Cortex of kidney (tissue), 1 donor: ENCODE measurements at places on chromosomes 5 and 9.

GRCh38 chr5:10527281-10527950, 36.5 kb upstream of the ANKRD33B start:
- DNase-seq = no peak

DNA sequence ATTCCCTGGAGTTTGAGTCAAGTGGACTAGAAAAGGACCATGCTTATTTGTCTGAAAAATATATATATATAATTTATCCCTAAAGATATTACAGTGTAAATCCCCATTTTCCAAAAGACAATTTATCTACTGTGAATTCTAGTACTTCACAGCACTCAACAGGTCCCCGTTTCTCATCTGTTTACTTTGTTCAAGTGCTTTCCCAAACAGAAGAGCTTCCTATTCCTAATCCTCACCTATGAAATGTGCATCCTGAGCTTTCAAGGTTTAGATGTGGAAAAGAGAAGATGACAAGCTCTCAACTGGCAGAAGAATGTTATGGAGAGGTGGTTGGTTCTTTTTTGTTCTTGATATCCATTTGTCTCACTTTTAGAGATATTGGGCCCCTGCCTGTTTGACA, 401.6 kb upstream of the ZNF608 start:
- DNase-seq = no peak

- no peak for DNase-seq
These were observed 1.0 kb downstream of the KLF9 start for GRCh38 chr9:70413464-70413798.

DNA sequence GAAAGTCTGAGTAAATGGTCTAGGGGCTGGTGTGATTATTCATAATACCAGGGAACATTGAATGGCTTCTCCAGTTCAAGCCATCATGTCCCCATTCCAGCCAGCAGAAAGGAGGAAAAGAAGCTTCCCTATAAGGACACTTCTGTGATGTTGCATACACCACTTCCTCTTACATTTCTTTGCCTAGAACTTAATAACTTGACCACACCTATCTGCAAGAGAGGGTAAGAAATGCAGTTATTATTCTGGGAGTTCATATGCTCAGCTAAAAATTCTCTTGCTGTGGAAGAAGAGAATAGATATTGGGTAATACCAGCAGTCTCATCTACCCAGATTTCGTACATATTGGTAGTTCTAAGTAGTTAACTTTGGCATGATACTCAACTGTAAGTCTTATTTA, 166.1 kb downstream of the SLC28A3 start:
- no peak for DNase-seq

- DNase-seq = no peak
These were observed 2118.9 kb downstream of the MAT2B start for GRCh38 chr5:165624166-165624946.

DNA sequence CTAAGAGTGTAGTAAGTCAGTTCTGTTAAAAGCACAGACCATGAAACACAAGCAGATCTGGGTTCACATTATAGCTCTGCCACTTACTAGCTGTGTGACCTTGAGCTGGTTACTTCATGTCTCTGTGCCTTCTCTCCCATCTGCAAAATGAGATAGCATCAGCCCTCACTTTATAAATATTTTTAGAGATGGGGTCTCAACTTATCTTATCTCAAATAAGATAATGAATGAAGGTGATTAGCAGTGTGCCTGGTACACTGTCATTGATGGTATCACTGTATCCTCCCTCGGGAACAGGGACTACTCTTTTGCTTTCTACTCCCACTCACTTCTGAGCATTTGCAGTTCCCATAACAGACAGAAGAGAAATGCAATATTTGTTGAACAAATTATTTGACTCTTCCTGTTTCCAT, 52.4 kb downstream of the GALNT10 start:
- DNase-seq = no peak

GRCh38 chr9:86413971-86414880, 60.0 kb upstream of the TUT7 start:
- no peak for DNase-seq

GRCh38 chr5:180865981-180866695, 5.1 kb upstream of the ZFP62 start:
- DNase-seq = no peak

DNA sequence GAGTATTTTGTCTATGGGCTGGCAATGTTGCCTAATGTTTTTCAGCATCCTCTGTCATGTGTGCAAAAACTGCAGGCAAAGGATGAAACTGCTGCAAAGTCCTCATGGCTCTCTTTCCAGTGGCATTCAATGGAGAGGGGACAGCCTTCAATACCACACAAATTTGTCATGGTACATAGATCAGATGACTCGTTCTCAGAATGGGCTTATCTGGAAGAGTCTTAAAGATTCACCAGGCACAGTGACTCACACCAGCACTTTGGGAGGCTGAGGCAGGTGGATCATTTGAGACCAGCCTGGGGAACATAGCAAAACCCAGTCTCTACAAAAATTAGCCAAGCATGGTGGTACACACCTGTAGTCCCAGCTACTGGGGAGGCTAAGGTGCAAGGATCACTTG, 5.3 kb downstream of the CDKN2AIPNL start:
- DNase-seq = no peak

GRCh38 chr5:145980718-145981117, 44.3 kb downstream of the SH3RF2 start:
- no peak for DNase-seq

DNA sequence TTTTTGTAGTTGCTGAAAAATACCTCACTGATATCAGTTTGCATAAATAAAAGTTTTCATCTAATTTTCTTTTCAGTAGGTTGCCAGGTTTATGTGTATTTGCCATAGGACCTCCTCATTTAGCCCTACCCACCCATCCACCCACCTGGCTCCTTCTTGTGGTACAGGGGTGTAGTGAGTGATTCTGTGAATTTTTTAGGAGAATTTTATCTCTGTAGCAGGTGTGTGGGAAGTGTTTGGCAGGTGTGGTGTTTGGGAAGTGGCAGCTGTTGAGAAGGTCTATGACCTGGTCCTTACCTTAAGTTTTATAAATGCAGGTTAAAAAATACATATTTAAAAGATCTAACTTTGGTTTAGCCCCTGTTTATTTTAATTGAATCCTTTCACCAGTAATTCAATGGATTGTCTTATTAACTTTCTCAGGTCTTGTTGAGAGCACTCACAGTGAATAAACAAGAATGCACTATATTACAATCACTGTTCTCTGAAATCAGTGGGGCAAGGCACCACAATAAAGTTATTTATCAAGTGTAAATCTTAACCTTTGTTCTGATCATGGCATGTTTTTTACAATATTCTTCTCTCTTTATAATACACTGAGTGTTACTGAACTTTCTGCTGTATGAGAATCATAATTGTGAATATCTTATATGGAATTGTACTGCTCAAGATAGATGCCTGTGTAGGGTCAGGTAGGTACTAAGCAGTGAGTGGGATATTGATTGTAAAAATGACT, 189.1 kb downstream of the WDR70 start:
- DNase-seq = no peak

DNA sequence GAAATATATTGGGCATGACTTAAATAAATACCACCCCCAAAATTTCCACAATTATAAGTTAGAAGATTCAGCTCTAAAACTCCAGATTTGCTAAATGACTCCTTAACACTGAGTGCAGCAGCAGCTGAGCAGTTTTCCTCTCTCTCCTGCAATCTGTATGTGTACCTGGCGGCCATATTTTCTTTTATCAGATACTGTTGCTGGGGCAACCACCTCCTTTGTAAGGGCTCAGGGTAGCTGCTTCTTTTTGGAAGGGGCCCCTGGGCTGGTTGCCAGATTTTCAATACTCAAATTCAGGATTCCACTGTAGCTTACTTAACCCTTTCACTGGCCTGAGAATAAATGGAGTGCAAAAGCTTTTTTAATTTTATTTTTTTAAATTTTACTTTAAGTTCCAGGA, 197.0 kb downstream of the TAF11L14 start:
- DNase-seq = no peak

DNA sequence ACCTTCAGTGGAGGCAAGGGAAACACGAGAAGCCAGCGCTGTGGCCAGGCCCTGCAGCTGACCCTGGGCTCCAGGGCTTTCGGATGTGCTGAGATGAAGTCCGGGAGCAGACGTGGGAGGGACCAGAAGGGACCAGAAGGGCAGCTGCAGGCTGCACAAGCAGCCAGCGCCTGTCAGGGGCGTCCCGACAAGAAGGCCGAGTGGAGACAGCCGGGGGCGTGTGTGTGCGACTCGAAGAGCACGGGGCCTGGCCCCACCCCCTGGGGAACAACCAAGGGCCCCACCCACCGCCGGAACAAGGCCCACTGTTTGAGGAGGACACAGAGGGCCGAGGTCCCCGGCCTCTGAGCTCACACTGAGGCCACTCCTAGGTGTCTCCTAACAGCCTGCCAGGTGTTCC, 31.4 kb downstream of the SLC12A7 start:
- DNase-seq = no peak

GRCh38 chr9:128940271-128940921, 7.0 kb downstream of the DOLK start:
- no peak for DNase-seq

GRCh38 chr5:154207204-154207603, 16.7 kb downstream of the GALNT10 start:
- no peak for DNase-seq

- no peak for DNase-seq
These were observed 32.5 kb downstream of the FAM240B start for GRCh38 chr9:38687389-38687842.

- no peak for DNase-seq
These were observed 7.9 kb downstream of the SNCAIP start for GRCh38 chr5:122319897-122320296.

DNA sequence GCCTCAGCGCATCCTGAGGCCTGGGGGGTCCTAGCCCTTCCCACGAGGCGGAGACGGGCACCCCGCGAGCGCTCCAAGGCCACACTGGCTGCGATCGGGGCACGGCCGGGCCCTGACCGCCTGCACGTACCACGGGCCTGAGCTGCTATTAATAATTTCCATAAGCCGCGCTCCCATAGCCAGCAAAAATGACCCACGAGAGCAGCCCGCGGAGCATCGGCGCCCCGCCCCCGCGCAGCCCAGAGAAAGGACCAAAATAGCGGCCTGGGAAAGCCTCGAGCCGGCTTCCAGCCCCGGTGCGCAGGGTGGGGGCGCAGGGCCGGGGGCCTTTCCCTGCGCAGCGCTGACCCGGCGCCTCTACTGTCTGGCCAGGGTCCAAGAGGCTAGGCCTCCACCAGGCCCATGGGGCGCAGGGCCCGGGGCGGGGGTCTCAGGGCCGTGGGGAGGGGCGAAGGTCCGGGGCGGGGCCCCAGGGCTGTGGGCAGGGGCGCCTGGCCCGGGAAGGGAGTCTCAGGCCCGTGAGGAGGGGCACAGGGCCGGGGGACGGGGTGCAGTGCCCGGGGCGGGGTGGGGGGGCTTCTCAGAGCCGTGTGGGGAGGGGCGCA, 54.4 kb downstream of the EXD3 start:
- no peak for DNase-seq

DNA sequence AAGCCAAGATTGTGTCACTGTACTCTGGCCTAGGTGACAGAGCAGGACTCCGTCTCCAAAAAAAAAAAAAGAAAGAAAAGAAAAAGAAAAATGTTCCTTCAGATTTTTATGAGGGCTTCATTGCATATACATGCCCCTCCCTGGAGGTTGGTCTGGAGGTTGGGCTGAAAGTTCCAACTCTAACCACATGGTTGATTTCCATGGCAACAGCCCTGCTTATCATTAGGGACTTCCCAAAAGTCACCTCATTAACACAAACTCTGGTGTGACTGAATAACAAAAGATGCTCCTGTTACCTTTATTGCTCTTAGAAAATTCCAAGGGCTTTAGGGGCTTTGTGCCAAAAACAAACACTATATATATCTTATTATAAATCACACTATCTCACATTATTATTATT, 113.8 kb downstream of the TMC1 start:
- no peak for DNase-seq

- DNase-seq = no peak
These were observed 55.2 kb upstream of the PSD2 start for GRCh38 chr5:139740138-139740991.

GRCh38 chr5:31898036-31898632, 259.2 kb downstream of the PDZD2 start:
- no peak for DNase-seq

DNA sequence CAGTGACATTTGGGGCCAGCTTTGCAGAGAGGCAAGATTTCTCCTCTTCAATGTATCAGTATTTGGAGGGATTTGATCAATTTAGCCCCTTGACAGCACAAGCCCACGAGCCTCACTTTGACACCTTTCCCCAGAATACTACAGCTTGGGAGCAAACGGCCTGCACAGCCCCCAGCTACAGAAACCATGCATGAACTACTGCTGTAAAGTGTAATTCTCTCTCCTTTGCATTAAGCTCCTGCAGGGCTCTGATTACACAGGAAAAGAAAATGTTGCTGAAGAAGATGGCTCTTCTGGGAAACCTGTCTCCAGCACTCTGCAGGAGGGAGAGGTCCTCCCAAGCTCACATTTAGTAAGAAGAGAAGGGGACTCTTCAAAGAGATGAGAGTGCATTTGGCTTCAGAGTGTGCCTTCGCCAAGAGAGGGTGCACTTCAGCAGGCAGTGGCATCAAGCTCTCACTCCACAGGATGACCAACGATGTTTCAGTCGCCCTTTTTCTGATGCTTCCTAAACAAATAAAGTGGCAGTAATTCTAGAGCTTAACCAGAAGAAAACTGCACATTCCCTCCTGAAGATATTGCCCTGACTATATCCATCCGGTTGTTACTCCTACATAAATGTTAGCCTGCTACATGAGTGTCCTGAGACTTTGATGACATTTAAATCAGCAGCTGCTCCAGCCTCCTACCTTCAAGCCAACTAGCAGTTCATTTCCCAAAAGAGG, 272.2 kb downstream of the AUH start:
- no peak for DNase-seq

- no peak for DNase-seq
These were observed 49.3 kb downstream of the ADAMTS12 start for GRCh38 chr5:33842456-33842855.

- DNase-seq = no peak
These were observed 12.2 kb upstream of the S1PR3 start for GRCh38 chr9:88979021-88979420.

- no peak for DNase-seq
These were observed 43.0 kb upstream of the FLT4 start for GRCh38 chr5:180692429-180692828.

DNA sequence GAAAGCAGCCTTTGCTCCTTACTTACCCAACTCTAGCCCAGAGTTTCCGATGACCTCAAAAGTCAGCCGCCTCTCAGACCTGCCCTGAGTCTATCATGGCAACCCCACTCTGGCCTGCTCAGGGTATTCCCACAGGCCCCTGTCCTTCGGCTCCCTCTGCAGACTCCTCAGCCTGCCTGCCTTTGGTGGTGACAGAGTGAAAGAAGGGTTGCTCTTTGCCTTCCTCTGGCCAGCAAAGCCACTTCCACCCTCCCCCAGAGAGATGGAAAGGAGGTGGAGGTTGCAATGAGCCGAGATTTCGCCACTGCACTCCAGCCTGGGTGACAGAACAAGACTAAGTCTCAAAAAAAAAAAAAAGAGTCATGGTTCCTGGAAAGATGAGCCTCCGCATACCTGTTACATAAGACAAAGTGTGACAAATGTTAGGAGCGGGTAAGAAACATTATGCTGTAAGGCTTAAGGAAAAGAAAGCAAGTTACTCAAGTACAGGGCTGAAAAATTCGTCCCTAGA, 2.3 kb upstream of the SMIM33 start:
- DNase-seq = no peak
